ENCODE measurements at places on chromosomes 1 and 21. TPM values are rescaled to one million over a fixed set of nuclear protein-coding genes. Genes with fewer than 3 reads are reported as not detected.

Gene FAM72A
- 2.3 TPM for total RNA-seq

Gene TGFBR3
- total RNA-seq = 1.4 TPM

Gene CELA3B
- total RNA-seq = not detected

Gene NEXN
- 47.6 TPM for total RNA-seq

GRCh38 chr1:31843506-31843905 is 27.7 kb upstream of the SPOCD1 start:
- peaks cover 9% of the 10 kb centered on the region for H3K4me1 ChIP-seq
- no peaks in the 10 kb centered on the region for H3K27me3 ChIP-seq
- no peaks in the 10 kb centered on the region for H3K36me3 ChIP-seq

DNA sequence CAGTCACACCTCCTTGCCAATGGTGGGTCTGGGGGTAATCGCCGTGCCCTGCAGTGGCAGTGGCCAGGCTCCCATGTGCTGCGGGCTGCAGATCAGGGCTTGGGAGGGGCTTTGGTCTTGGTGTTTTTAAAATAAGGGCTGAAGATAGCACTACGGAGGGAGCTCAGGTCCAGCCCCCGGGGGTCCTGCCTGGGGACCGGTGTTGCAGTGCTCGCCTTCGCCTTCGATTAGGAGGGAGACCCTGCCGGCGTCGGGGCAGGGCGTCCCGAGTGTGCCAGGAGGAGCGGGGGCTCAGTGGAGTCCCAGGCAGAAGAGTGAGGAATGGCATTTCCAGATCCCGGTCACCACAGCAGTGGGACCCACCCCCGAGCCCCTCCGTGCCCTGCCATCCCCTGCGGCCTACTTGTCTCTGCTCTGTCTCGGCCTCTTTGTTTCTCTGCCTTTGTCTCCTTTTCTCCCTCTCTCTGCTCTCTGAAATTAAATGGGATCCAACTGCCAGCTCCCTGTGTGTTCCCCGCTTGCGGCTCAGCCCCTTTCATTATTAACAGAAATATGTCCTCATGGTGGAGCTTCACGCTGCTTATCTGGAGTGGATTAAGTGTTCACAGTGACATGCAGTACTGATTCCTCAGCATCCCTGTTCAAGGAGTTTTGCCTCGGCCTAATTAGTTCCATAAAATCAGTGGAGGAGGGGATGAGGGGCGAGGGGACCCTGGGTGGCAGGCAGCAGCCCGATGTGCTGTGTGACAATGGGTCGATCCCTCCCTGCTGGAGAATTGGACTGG is 44.4 kb downstream of the DMRTB1 start:
- no peak overlapping the region for H3K4me3 ChIP-seq
- H3K36me3 ChIP-seq = peaks cover 2% of the 10 kb centered on the region
- peaks cover 10% of the 10 kb centered on the region for H3K4me1 ChIP-seq
- H3K27ac ChIP-seq = no peak overlapping the region

DNA sequence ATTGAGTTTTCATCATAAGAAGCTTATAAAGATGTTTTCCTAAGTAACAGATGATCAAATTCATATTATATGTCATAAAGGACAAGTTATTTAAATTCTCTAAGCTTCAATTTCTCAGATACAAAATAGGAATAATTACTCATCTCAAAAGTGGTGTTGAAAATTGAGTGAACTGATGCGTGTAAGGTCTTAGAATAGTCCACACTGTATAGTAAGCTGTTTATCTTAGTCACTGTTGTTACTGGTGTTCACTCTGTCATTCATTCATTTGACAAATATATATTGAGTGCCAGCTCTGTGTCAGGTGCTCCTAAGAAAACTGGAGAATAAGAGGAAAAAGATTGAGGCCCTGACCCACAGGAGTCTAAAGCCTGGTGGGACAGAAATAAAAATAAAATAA is 186.3 kb upstream of the BRINP3 start:
- H3K27me3 ChIP-seq = peaks cover 2% of the 10 kb centered on the region
- no peak for DNase-seq
- no peaks in the 10 kb centered on the region for H3K36me3 ChIP-seq

- H3K27ac ChIP-seq = no peak overlapping the region
- peaks cover 14% of the 10 kb centered on the region for H3K36me3 ChIP-seq
- peaks cover 19% of the 10 kb centered on the region for H3K4me1 ChIP-seq
- no peak for DNase-seq
Measured at GRCh38 chr1:196516373-196516772, 91.9 kb downstream of the KCNT2 start.

DNA sequence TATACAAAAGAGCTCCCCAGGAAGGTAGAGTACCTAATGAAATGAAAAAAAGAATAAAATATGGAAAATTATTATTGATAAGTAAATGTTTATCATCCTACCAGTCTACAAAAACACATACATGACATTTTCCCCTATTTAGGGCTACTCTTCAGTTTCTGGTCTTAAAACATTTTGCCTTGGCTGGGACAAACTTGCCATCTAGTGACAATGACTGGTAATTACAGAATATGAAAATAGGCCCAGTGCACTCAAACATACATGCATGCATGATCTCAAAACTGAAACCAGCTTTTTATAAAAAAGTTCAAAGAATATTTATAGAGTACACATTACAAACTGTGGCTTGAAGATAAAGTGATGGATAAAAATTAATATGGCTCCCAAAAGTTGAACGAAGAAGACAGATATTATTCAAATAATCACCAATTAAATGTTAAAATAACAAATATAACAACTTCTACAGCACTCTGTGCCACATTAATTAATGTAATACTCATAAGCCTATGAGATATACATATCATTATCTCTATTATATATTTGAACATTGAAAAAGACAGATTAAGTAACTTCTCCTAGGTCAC is 10.5 kb upstream of the RNPC3 start:
- H3K36me3 ChIP-seq = peaks cover 13% of the 10 kb centered on the region
- H3K27me3 ChIP-seq = no peaks in the 10 kb centered on the region
- no peak for DNase-seq
- H3K4me3 ChIP-seq = no peak overlapping the region

DNA sequence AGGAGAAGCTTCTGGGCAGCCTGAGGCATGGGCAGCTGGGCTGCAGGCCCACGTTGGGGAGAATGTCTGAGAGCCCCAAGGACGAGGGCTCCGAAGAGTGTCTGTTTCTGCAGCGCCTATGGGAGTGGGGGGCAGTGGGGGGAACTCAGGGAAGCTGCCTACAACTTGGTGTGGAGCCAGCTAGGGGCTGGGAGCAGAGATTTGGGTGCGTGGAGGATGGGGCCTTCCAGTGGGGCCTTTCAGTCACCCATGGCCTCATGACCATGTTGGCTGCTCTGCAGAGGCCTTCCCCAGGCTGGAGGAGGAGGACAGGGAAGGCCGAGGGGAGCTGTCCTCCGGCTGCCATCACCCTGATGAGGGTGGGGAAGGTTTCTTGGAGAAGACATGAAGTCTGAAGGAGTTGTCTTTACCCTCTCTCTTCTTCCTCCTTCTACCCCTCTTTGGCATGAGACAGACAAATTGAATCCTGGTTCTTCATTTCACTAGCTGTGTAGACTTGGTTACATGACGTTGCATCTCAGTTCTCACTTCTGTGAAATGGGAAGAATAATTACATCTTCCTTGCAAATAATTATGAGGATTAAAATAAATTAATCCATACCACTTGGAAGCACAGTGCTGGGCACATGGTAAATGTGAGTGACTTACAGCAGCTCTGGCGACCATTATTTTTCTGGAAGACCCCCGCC is 8.3 kb downstream of the PPFIA4 start:
- H3K4me1 ChIP-seq = peaks cover 42% of the 10 kb centered on the region
- H3K27me3 ChIP-seq = no peaks in the 10 kb centered on the region

DNA sequence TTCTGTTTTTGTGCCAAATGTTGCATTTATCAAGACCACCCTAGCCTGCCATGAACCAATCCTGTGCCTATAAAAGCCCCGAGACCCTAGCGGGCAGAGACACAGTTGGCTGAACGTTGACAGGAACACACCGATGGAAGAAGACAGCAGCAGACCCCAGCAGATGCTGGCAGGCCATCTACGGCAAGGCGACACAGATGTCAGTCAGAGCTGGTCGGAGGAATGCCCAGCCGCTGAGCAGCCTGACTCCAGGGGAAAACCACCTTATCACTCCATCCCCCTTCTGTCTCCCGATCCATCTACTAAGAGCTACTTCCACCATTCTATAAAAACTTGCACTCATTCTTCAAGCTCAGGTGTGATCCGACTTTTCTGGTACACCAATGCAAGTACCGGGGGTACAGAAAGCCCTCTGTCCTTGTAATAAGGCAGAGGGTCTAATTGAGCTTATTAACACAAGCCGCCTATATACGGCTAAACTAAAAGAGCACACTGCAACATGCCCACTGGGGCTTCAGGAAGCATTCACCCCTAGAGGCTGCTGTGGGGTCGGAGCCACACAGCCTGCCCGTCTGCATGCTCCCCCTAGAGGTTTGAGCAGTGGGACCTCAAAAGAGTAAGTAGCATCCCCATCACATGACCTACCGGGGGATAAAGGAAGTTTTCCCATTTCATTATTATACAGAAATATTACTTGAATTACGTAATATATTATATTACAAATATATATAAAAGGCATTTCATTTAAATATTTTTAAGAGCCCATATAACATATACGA is 1156.3 kb upstream of the B3GALT2 start:
- H3K4me3 ChIP-seq = no peak overlapping the region
- no peak overlapping the region for H3K27ac ChIP-seq
- no peaks in the 10 kb centered on the region for H3K27me3 ChIP-seq
- H3K4me1 ChIP-seq = peaks cover 10% of the 10 kb centered on the region
